ENCODE measurements at places on chromosomes 11 and 22.

GRCh38 chr11:116851626-116852025, 14.2 kb upstream of the APOA1 start:
- DNase-seq, result no peak

- no peak for DNase-seq
Measured at GRCh38 chr11:95766701-95767100, 22.9 kb downstream of the FAM76B start.

- DNase-seq, result no peak
Measured at GRCh38 chr22:36211237-36211861, 9.7 kb upstream of the APOL4 start.

GRCh38 chr11:69423611-69424385, 57.7 kb upstream of the LINC01488 start:
- DNase-seq, result no peak

GRCh38 chr22:35561796-35562526, 21.3 kb downstream of the RASD2 start:
- no peak for DNase-seq

DNA sequence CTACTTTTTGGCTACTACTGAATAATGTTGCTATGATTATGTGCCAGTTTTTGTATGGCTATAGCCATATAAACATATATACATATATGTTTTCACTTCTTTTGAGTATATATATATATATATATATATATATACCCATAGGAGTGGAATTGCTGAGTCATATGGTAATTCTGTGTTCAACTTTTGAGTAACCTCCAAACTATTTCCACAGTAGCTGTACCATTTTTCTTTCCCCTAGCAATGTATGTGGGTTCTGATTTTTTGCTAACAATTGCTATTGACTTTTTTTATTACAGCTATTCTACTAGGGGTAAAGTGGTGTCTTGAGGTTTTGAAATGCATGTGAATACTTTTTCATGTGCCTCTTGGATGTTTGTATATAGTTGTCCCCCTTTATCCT, 30.4 kb downstream of the CBL start:
- no peak for DNase-seq

GRCh38 chr11:1927026-1927847, 7.7 kb downstream of the TNNT3 start:
- no peak for DNase-seq

DNA sequence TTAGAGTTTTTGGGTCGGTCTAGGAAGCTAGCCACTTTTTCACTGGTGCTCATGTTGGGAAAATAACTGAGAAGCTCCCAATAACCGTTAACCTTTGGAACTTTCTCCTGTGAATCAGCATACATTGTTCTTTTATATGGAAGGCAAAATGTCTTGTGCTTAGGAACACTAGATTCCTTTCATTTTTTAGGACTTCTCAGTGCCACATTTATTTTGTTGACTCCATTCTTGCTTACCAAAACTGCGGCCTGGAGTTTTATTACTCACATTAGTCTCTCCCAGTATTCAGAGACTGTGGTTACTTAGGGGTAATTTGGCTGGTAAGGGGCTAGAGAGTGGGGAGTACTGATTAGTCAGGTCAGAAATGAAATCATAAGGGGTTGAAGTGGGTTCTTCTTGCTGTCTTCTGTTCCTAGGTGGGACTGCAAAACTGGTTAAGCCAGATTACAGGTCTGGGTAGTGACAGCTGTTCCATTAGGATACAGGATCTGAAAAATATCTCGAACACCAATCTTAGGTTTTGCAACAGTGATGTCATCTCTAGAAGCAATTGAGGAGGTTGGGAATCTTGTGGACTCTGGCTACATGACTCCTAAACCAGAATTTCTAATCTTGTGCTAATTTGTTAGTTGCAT, 631.4 kb upstream of the LUZP2 start:
- DNase-seq, result no peak

- no peak for DNase-seq
Measured at GRCh38 chr11:114449845-114450244, 10.6 kb downstream of the REXO2 start.

DNA sequence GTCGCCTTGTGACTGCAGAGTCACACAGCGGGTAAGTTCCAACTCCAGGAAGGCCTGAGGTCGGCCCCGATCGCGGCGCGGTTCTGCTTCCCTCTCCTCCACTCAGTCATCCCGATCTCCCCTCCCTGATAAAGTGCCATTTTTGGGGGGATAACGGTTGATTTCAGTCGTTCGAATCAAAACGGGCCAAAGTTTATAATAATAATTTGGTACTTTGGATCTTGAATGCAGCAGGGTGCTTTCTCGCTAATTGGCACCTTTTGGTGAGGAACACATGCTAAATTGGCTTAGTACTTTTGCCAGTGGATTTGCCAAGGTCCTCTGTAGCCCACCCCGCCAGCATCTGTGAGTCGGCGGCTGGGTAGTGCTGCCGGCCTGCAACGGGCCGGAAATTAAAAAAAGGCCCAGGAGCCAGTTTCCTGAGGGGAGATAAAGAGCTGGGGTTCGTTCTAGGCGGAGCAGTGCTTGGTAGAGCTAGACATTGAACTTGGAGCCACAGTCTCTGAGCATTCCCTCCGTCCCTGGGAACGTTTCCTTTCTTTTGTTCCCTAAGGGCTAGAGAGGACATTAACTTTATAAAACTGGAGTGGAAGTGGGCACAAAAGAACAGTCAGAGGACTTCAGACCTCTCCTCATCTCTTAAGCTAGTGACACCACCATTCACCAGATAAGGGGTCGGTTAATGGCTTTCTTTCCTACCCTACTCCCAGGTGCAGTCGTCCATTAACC, 997 bp downstream of the UBE2L3 start:
- no peak for DNase-seq

DNA sequence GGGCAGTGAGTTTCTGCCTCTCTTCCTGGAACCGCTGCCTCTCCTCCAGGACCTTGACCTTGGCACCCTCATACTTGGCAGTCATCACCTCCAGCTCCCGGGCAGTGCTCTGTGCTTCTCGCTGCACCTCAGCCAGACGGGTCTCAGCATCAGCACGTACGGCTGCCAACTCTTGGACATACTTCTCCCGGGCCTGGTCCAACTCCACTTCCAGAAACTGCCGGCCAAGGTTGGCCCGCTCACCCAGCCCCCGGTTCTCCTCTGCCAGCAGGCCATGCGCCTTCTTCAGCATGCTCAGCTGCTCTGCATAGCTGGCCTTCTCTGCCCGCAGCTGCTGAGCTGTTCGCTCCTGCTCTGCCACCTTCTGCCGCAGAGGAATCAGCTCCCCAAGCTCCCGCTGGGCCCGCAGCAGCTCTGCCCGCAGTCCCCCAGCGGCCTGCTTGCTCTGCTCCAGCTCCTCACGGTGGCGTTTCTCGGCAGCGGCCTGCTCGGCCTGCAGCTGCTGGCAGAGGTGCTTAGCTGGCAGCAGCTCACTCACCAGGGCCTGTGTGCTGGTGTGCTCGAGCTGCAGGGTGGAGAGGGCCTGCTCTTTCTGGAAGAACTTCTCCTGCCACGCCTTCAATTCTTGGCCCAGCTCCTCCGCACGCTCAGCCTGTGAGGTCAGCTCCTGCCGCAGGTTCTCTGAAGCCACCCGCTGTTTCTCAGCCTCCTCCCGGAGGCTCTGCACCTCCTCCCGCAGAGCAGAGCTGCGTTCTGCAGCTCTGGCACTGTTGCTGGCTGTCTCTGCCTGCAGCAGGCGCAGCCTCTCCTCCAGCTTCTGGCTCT, 14.4 kb downstream of the IL18BP start:
- no peak for DNase-seq

- DNase-seq, result no peak
Measured at GRCh38 chr22:35601743-35602615, 15.2 kb downstream of the MB start.

DNA sequence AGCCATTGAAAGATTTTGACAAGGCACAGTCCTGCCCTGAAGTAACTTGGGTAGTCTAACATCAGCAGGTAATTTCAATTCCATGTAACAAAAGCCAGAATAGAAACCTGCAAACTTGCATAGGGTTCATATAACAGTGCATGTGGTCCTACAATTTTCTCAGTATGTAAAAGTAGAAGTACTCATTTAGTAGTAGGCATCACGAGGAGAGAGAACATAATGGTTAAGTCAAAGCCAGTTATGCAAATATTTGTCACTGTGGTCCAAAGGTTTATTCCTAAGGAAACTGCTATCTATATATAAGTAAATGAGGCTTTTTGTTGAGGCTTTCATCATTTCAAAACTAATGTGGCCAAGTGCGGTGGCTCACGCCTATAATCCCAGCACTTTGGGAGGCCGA, 10.1 kb downstream of the ATP5MG start:
- no peak for DNase-seq

DNA sequence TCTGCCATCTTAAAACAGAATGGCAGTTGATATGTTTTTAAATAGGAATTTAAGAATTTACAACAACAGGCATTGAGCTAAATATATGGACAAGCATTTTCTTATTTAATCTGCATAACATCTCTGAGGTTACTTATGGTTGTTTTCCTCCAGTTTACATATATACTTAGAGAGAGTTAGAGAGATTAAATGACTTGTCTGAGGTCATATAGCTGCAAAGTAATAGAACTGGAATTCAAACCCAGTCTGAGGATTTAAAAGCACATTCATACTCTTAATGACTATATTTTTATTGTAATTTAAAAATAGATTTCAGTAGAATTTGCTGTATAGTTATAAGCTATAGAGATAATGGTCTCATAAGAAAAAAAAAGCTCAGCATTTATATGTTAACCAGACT, 81.4 kb upstream of the GRIK4 start:
- no peak for DNase-seq

GRCh38 chr11:78189851-78190250, 1.1 kb downstream of the USP35 start:
- DNase-seq, result no peak

DNA sequence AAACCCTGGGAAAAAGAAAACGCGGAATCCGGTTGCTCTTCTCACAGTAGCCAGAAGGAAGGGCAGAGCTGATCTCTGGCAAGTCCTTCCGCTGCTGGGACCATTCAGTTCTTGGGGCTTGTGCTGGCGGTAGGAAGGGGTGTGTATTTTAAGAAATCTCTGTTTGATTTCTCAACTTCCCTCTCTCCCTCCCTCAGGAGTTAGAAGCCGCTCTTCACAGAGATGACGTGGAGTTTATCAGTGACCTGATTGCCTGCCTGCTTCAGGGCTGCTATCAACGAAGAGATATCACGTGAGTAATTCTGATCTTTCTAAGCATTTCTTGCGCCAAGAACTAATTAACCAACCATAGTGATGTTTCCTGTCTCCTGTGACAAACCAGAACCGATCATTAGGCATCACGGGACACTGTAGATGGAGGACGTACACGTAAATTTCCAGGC, 85.9 kb upstream of the SLC25A18 start:
- no peak for DNase-seq

- no peak for DNase-seq
Measured at GRCh38 chr11:102590276-102591049, 34.7 kb downstream of the MMP20 start.

DNA sequence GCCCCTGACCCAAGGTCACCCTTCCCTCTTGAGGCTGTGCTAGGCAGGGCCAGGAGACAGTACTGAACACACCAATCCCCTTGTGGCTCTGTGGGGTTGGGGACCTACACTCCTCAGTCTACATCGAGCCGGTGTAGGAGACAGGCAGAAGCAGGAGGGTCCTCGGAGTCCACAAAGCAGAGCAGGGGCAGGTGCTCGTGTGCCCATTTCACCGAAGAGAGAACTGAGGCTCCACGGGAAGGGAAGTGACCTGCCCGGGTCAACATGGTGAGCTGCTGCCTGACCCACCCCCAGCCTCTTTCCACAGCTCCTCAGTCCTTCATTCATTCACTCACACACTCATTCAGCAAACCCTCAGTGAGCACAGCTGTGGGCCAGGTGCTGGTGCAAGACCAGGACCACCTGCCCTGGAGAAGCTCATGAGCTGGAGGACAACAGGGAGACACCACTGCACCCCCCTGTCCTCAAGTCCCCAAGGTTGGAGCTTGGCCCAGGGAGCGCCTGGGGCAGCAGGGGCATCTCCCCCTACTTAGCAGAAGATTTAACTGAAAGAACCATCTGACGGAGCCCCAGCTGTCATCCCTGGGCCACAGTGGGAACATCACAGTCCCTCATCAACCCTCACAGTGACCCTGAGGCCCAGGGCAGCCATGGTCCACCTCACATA, 127.3 kb downstream of the MED15 start:
- DNase-seq, result no peak

- DNase-seq, result no peak
Measured at GRCh38 chr22:20401376-20402014, 7.5 kb downstream of the ZNF74 start.

DNA sequence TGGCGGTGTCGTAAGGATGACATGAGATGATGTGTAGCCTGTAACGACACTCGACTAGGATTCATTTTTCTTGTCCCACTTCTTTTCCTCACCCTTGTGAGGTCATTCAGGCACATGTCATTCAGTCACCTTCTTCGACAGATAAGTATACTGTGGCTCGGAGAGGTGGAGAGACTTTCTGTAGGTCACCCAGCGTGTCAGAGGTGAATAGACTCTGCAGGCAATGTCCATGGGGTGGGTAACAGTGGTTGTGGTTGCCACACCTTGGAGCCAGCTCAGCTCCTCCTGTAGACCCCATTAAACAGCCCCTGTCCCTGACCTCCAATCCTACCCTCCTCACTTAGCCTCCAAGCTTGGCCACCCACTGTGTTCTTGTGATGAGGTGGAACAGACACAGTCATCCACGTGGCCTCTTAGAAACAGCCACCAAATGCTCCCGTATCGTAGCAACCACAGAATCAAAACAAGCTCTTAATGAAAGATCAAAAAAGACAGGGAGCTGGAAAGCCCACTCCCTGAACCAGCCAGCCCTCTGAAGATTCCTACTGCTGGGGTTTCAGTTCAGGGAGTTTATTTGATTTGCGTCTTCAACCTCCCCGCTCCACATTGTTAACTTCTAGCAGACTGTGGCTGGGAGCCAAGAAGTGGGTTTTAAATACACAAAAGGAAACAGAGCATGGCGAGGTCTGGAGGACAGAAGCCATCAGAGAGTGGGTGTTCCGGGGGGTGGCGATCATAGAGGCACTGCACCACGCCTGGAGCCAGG, 89.0 kb upstream of the GRK3 start:
- no peak for DNase-seq

DNA sequence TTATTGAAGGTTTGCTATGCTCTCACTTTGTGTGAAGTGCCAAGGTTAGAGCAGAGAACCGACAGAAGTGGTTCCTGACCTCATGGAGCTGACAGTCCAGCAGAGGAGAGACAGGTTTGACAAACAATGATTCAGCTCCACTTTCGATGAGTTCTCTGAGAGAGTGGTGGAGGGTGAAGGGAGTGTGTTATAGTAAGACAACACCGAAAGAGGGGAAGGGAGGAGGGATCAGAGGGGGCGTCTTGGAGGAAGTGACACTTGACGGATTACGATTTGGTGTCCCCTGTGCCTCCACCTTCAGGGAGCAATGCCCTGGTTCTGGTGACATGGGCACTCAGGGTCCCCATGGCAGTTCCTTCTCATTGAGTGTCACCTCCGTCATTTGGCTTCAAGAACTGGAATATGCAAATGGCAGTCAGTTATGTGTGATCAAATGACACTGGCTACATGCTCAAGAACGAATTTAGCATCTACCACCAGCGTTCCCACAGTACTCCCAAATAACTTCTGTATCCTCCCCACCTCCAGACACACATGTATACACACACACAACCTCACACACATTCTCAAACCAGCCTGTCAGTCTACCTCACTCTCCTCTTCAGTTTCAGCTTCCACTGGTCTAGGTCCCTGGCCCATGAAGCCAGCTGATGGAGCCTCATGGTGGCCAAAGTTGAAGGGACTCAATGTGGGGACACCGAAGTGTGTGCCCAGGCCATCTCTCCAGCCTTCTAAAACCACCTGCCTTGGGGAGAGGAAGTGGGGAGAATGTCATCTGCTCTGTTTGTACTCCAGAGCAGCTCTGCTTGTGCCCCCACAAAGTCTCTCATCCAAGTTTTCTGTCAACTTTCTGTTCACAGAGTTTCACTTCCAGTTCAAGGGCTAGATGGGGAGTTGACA, 31.4 kb upstream of the NUP160 start:
- no peak for DNase-seq
